ENCODE measurements at places on chromosomes 5 and 9. TPM values are rescaled to one million over a fixed set of nuclear protein-coding genes. Genes with fewer than 3 reads are reported as not detected.

The NIPAL4 gene
- total RNA-seq, result 2.3 TPM

The SPATA31A3 gene
- total RNA-seq, result not detected

The CDHR2 gene
- total RNA-seq, result 0.34 TPM

The NINJ1 gene
- 28.1 TPM for total RNA-seq

The OCLN gene
- total RNA-seq, result 4.4 TPM

The CFAP157 gene
- total RNA-seq, result 0.24 TPM

The ST8SIA4 gene
- not detected for total RNA-seq

The FIBCD1 gene
- 17.5 TPM for total RNA-seq

The IL13 gene
- not detected for total RNA-seq

The PCDHGA10 gene
- total RNA-seq, result 22.4 TPM

The SPATA31A7 gene
- not detected for total RNA-seq

The NEUROG1 gene
- not detected for total RNA-seq

The EEIG1 gene
- total RNA-seq, result 39.4 TPM

The PRSS3 gene
- not detected for total RNA-seq

The C9orf153 gene
- total RNA-seq, result 0.40 TPM

The CYLC2 gene
- total RNA-seq, result not detected

The FOXI1 gene
- not detected for total RNA-seq

The WDR38 gene
- total RNA-seq, result not detected

The C5orf52 gene
- not detected for total RNA-seq

The PLPP6 gene
- total RNA-seq, result 9.0 TPM

The SLC23A1 gene
- total RNA-seq, result not detected

The DAPK1 gene
- 294 TPM for total RNA-seq
